ENCODE measurements at places on chromosomes 4 and X.

- no peak for DNase-seq
Observed at GRCh38 chr4:131258361-131258760, 1890.7 kb upstream of the PCDH10 start.

- no peak for DNase-seq
Observed at GRCh38 chrX:84690228-84690627, 188.0 kb upstream of the HDX start.

DNA sequence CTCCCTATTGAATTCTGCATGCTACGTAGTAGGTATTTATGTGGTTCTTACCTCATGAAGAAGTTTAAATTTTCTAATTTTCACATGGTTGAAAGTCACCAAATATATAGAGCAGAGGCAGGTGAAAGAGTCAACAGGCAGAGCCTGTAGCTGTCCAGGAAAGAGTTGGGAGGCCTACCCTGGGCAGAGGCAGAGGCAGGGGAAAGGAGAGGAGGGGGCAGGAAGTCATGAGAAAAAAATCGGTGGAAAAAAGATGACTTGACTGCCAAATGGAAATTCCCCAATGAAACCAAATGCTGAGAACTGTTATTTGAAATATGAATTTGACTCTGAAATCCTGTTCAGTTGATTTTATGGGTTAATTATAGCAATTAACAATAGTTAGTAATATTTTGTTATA is 23.1 kb upstream of the GPR34 start:
- no peak for DNase-seq

DNA sequence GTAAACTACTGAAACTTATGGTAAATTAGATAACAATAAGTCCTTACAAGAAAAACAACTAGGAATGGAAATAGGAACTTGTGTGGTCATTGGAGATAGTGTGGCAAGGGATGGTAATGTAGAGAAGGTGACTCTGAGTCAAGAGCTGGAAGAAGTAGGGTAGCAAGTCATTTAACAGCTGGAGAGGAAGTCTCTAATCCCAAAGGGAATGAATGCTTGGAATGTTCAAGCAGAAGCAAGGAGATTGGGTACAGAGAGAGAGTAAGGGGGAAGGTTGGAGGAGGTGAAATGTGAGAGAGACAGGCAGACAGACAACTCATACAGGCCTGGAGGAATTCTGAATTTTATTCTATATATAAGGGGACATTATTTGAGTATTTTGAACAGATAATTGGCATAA is 260.6 kb upstream of the MAD2L1 start:
- no peak for DNase-seq

DNA sequence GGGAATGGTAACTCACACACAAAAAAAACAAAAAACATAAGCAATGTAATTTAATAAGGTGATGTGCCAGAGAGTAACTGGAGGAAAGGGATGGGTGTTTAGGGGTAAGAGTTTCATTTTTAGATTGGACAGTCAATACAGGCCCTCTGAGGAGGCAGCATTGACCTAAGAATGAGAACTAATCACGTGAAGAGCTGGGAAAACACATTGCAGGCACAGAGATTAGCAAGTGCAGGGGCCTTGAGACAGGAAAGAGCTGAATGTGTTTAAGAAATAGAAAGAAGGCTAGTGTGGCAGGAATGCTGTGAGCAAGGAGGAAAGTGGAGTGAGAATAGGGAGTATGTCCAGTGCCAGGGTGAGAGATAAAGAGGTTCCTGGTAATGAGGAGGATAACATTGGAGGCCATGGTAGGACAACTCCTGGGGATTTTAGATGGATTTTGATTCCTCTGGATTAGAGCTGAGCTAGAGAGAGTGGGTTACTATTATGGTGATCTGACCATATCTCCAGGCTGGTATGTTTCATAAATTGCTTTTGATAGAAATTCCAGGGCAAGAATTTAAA is 17.6 kb downstream of the PDLIM5 start:
- DNase-seq = no peak

DNA sequence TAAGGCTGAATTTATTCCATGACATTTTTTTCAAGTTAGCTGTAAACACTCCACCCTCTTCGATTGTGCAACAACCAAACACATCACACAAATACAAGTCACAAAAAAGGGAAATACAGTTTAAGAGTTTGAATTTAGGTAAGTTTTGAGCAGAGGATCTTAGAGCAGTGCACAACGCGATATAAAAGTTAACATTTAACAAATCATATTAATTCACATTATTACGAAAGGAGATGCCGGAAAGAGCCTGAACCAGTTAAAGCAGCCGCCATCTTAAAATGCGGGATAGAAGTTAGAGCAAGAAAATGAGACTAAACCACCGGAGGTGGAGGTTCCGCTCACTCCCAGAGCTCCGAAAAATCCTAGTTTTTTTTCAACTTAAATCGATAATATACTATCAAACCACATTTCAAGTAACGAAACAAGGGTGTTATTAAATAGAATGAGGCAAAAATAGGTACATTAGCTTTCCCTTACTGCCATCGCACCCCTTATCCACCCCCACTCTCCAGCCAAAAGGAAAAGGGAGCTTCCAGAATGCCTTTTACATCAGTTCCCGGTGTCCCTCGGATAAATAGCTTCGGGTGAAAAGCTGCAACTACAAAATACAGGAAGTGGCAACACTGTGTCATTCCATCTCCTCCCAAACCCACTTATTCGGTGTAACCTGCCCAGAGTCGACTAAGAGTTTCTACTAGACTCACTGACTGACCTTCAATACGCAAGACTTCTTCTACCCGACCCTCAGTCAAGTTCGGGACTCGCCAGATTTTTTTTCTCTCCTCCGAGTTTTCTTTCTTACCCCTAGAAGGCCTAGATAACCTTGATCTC is 1.9 kb downstream of the UBE2D3 start:
- DNase-seq = peak; percentile 7

DNA sequence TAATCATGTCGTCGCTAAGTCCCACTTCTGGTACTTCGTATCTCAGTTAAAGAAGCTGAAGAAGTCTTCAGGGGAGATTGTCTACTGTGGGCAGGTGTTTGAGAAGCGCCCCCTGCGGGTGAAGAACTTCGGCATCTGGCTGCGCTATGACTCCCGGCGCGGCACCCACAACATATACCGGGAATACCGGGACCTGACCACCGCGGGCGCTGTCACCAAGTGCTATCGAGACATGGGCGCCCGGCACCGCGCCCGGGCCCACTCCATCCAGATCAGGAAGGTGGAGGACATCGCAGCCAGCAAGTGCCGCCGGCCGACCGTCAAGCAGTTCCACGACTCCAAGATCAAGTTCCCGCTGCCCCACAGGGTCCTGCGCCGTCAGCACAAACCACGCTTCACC is 11.3 kb downstream of the PNCK start:
- DNase-seq = peak; percentile 33

DNA sequence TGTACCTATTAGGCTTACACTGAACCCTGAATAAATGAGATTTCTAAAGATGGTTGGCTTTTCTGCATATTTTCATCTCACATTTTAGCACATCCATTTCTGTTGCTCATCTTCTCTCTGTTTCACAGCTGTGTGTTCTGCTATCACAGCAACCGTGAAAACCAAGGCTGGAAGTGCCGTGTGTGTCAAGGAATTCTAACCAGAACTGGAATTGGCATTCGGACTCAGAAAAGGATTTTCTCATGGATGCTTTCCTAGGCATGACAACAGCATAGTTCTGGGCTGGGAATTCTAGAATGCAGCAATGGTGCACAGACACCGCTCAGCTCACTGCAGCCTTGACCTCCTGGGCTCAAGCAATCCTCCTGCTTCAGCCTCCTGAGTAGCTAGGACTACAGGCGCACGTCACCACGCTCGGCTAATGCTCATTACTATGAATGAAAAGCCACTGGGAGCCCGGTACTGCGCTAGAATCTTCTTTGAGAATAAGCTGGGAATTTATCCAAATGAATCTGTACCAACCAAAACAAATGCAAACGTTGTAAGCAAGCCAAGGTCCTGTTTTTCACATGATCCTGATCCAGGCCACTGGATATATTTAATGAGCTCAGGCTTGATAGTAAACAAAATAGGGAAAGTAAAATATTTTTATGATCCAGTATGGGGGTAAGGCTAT is 105.2 kb downstream of the RBM47 start:
- DNase-seq = no peak

GRCh38 chr4:158376106-158376840 is 145.4 kb upstream of the RXFP1 start:
- DNase-seq = no peak

- DNase-seq = no peak
Observed at GRCh38 chr4:28690890-28691289, 1830.2 kb downstream of the STIM2 start.

DNA sequence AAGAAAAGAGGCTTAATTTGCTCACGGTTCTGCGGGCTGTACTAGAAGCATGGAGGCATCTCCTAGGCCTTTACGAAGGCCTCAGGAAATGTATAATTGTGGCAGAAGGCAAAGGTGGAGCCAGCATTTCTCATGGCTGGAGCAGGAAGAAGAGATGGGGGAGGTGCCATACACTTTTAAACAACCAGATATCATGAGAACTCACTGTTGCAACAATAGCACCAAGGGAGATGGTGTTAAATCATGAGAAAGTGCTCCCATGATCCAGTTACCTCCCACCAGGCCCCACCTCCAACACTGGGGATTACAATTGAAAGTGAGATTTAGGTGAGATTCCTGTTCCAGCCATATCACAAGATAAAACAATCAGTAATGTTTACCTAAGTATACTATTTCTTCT is 45.5 kb downstream of the MTHFD2L start:
- DNase-seq = no peak

DNA sequence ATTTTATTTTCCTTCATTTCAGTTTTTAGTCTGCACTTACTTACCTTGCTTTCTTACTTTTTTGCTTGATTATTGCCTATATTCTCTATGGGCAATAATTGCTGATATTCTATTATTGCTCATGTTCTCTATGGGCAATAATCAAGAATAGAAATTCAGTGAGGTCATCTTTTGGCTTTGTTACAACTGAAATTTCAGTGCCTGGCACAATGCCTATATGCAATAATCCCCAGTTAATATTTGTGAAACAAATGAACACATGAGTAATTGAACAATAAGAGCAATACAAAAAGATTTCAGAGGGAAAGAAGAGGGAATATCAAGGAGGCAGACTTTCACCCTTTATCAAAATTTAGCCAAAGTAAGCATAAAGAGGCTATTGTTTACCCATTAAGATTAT is 48.6 kb upstream of the ARSJ start:
- no peak for DNase-seq

DNA sequence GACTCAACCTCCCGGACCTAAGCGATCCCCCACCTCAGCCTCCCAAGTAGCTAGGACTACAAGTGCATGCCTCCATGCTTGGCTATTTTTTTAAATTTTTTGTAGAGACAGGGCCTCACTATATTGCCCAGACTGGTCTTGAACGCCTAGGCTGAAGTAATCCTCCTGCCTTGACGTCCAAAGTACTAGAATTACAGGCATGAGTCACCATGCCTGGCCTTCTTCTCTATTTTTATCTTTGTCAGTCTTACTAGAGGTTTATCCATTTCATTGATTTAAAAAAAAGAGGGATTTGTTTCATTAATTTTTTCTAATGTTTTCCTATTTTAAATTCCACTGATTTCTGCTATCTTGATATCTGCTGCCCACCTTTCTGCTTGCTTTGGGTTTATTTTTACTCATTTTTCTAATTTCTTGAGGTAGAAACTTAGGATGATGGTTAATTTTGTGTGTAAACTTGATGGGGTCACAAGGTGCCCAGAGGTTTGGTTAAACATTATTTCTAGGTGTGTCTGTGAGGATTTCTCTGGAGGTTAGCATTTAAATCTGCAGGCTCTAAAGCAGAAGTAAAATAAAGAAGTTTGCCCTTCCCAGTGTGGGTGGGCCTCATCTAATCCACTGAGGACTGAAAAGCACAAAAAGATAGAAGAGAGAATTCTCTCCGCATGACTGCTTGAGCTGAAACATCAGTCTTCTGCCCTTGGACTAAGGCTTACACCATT is 116.2 kb upstream of the DCLK2 start:
- DNase-seq = no peak

GRCh38 chr4:156949373-156949814 is 22.2 kb downstream of the PDGFC start:
- DNase-seq = no peak

DNA sequence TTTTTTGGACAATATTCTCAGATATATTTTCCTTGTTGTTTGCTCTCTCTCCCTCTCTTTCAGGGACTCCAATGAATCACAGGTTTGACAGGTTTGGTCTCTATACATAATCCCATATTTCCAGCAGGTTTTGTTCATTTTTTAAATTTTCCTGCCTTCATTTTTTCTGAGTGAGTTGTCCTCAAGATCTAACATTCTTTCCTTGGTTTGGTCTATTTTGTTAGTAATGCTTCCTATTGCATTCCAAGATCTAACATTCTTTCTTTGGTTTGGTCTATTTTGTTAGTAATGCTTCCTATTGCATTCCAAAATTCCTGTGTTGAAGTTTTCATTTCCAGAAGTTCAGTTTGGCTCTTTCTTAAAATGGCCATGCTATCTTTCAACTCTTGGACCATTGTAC is 45.3 kb upstream of the ZMAT1 start:
- no peak for DNase-seq

DNA sequence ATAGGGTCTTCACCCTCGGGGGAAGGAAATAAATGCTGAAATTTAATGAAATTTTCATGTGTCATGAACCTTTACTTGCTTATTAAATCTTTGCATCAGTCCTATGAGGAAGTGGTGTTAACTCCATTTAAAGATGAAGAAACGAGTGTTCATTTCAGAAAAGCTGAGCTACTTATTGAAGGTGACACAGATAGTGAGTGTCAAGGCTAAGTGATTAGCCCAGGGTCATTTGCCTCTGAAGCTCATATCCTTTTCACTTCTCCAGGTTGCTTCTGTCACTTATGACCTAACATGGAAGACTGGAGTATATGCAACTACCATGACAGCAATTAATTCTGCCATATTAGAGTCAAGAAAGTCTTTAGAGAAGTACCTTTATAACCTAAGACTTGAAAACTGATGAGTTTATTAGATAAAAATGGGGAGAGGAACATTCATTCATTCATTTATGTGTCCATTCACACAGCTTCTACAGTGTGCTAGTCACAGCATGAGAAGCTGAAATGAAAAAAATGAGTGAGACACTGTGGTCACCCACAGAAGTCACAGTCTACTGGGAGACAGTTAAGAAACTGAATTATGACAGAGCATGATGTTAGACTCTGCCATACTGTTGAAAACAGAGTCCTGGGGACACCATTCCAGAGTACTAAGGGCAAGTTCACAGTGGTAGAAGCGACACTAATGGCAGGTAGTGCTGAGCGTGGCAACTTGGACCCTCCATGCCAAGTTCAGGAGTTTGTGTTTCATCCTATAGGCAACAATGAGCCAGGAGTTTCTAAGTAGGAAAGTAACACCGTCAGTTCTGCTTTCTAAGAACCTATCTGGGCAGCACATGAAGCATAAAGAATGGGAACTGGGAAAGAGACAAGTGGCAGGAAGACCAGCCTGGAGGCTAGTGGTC is 21.3 kb downstream of the ALPK1 start:
- DNase-seq = no peak

GRCh38 chr4:47674144-47674543 is 163.7 kb downstream of the CORIN start:
- no peak for DNase-seq

DNA sequence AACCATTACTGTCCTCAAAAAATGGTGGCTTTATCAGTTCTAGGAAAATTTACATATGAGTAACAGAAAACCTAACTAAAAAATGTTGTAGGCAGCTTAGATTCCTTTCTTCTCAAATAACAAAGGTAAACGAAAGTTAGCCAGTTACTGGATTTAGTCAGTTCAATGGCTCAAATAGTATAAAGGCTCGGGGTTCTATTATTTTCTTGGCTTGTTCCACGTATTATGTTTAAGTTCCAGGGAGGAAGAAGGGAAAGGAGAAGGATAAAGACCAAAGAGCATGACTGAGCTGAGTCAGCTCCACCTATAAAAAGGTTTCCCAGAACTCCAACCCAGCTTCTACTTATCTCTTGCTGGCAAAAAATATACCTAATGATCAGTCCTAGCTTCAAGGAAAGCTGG is 41.0 kb upstream of the MAB21L2 start:
- DNase-seq = no peak
